ENCODE measurements at places on chromosomes 3 and 15.

DNA sequence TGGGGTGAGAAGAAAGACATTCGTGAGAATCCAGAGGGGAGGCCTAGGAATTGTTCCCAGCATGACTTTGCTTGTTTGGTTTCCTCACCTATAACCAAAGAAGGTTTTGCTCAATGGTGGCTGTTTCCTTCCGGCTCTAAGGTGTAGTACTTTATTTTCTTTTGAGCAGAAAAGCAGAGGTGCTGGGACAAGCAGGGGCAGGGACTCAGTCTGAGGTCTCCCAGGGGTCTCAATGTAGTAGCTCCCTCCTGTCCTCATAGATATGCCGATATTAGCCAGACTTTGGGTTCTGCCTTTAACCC is 41.6 kb downstream of the ZBTB38 start:
- no peak for DNase-seq

- no peak for DNase-seq
Observed at GRCh38 chr15:42104095-42104891, 9.9 kb upstream of the PLA2G4D start.

DNA sequence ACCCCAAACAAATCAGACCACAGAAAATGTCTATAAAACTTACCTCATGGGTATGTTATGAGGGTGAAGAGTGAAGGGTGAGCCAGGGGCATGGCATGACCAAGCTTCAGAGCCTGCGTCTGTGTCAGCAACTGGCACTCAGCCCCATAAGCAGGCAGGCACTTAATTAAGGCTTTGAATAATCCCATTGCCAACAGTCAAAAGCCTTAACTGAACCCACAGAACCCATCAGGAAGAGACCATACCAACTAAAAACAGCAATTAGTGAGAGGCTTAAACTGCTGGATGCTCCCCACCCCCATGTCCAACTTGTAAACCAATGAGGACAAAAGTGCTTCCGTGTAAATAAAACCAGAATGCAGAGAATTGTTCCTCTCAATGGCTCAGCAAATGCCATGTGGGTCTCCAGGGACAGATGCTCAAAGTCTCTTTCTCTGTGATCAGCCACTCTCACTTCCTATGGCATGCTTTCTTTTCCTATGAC is 126.0 kb downstream of the MYLK start:
- no peak for DNase-seq

- no peak for DNase-seq
Observed at GRCh38 chr3:106277731-106278130, 408.9 kb upstream of the CBLB start.

DNA sequence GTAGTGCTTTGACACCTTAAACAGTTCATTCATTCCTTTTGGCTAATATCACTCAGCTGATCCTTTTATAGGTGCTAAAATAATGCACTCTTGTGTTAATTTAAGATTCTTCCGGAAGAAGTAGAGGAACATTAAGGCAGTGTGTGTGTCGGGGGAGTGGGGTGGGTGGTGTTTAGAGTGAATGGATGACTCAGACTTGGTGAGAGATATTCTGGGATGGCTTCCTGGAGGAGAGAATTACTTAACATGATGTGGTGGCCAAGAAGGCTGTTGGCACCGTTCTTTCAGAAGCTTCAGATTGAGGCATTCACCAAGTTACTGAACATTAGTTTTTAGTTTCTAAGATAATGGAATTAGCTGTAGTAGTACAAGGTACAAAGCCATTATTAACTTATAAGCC is 125.6 kb upstream of the ROPN1 start:
- no peak for DNase-seq

DNA sequence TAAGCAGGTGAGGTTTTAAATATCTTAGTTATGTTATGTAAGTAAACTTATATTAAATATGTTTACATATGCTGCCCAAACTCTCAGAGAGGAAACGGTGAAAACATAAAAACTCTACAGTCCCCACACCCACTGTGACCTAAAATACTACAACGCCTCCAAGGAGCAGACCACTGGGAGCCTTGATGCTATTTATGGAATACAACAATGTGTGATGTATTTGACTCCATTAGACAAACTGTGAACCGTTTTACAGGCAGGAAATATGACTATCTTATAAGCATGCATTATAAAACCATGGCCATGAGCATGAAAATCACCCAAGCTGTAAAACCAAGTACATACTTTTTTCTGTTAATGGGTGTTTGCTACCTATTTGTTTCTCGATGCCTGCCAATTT is 379.5 kb upstream of the TBL1XR1 start:
- DNase-seq = no peak

- DNase-seq = no peak
Observed at GRCh38 chr15:85707519-85708338, 87.0 kb downstream of the KLHL25 start.

DNA sequence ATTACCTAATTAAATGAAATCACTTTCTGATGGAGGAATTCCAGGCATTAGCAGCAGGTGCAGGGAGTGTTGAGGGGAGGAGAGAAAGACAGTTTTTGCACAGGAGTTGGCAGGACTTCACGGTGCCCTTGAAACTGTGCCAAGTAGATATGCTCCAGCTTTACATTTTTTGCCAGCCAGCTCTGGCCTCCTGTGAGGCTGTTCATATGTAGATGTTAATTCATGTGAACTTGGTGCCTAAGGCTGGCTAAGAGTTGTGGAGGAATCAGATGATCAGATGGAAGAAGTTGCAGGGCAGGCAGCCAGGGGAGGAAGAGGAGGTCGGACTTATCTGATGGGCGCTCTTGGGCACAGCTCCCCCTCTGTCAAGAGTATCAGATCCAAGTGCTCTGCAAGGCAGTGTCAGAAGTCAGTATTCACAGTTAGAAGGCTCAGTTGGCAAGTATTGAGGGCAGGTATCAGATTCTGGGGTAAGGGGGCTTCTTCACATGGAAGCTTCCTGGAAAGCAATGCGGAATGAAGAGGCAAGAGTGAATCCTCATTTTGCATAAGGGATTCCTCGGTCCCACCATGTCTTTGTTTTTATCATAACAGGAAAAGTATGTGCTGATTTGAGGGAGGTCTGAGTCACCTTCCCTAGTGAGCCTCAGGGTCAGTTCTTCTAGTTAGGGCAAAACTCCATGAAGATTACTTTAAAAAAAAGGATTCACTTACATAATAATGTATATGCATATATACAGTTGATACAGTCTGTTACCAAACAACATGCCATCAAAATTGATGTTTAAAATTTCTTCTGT is 172.6 kb upstream of the UMPS start:
- no peak for DNase-seq

- DNase-seq = no peak
Observed at GRCh38 chr15:77025941-77026411, 31.1 kb downstream of the PSTPIP1 start.

- no peak for DNase-seq
Observed at GRCh38 chr15:71888797-71889196, 78.4 kb downstream of the NR2E3 start.

DNA sequence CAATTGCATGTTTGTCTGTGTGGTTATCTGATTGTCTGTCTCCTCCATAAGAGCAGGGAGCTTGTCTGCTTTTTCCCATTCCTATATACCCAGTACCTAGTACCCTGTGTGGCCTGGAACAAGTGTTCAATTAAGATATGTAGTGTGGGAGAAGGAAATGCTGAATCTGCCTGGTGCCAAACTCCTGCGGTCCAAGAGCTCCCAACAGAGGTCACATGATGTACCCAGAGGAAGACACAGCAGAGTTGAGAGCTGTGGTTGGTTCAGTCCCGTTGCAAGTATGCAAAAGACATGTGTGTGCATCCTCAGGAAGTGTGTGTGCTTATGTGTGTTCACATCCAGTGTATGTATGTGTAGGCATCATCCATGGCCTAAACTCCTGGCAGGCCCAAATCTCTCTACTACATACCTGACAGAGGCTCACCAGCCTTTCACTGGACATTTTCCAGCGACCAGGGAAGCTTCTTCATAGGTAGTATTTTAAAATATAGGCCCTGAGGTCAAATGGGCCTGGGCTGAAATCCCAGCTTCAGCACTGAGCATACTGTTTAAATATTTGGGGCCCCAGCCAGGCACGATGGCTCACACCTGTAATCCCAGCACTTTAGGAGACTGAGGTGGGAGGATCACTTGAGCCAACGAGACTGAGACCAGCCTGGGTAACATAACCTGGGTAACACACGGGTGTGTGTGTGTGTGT is 34.0 kb upstream of the ITGA11 start:
- DNase-seq = no peak

Measured in stimulated activated CD4-positive, alpha-beta T cell treated with anti-CD3 and anti-CD28 coated beads, Interleukin-2, amount 100 ng/mL, for 24 hours (primary cell).